ENCODE measurements at places on chromosomes 1 and 21.
A peak's percentile ranks its signal among the peaks of the same experiment; 100 is the strongest.

- DNase-seq, result no peak
These were observed 173.1 kb downstream of the LMO4 start for GRCh38 chr1:87501738-87502137.

GRCh38 chr1:41380979-41381691 is 19.9 kb downstream of the FOXO6 start:
- DNase-seq, result no peak

- peak; percentile 32 for DNase-seq
These were observed 47.8 kb downstream of the ITPKB start for GRCh38 chr1:226691247-226691646.

- no peak for DNase-seq
These were observed 6.4 kb upstream of the EDN2 start for GRCh38 chr1:41490911-41491310.

DNA sequence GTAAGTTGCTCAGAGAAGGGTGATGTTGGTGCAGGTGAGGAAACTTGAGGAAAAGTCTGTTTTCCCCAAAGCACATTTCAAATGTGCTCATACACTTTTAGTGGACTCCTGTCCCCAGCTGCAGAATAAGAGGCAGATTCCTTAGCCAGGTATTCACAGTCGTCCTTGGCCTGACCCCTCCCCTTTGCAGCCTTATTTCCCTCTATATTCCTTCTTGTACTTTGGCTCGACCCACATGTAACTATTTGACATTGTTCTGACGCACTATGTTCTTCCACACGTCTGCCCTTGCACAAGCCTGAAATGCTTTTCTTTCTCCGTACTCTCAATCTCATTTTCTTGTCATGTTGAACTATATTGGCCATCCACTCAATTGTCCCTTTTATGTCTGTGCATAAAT is 498.4 kb upstream of the USP24 start:
- no peak for DNase-seq

- no peak for DNase-seq
These were observed 6.0 kb upstream of the SCYL3 start for GRCh38 chr1:169899519-169900217.

GRCh38 chr1:17339521-17339920 is 31.5 kb downstream of the PADI4 start:
- DNase-seq, result no peak

DNA sequence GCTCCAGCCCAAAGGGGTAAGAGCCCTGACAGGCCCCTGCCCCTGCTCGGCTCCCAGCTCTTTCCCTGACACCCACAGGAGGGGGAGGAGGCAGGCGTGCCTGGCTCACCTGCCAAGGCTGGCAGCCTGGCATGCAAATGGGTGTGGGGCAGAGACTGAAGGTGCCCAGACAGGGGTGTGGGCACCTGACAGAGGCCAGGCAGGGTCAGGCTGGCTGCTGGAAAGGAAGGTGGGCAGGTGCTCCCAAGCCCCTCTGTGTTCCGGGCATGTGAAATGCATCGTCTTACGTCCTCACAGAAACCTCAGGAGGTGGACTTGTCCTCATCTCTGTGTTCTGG is 19.4 kb upstream of the CASZ1 start:
- DNase-seq, result no peak

- DNase-seq, result no peak
These were observed 55.6 kb downstream of the NKAIN1 start for GRCh38 chr1:31183927-31184554.

- no peak for DNase-seq
These were observed 198.8 kb upstream of the SGIP1 start for GRCh38 chr1:66335125-66335524.

- DNase-seq, result no peak
These were observed 2.6 kb downstream of the BARHL2 start for GRCh38 chr1:90714521-90714951.

- no peak for DNase-seq
These were observed 272.2 kb upstream of the B3GALT2 start for GRCh38 chr1:193458628-193459027.

DNA sequence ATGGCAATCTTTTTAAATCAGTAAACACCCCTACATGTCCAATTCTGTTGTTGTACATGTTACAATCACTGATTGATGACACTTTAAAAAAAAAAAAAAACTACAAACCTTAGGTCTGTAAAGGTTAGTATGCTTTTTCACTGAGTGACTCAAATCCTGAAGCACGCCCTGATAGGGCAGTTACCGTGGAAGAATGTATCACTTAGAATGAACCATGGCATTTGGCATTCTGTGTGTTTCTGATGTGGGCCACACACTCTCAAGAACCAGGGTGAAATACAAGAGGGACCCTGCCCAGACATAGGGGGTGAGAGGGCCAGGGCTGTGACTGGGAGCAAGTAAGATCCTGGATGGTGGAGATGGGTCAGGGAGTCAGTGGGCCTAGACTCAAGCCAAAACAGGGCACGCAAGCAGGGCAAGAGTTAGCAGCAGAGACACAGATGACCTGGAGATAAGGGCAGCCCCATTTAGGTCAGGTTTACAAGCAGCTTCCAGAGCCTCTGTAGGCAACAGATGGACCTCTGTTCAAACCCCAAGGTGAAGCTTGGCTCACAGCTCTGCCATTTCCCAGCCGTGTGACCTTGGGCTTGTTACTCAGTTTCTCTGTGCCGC is 47.6 kb upstream of the DMRTB1 start:
- no peak for DNase-seq

DNA sequence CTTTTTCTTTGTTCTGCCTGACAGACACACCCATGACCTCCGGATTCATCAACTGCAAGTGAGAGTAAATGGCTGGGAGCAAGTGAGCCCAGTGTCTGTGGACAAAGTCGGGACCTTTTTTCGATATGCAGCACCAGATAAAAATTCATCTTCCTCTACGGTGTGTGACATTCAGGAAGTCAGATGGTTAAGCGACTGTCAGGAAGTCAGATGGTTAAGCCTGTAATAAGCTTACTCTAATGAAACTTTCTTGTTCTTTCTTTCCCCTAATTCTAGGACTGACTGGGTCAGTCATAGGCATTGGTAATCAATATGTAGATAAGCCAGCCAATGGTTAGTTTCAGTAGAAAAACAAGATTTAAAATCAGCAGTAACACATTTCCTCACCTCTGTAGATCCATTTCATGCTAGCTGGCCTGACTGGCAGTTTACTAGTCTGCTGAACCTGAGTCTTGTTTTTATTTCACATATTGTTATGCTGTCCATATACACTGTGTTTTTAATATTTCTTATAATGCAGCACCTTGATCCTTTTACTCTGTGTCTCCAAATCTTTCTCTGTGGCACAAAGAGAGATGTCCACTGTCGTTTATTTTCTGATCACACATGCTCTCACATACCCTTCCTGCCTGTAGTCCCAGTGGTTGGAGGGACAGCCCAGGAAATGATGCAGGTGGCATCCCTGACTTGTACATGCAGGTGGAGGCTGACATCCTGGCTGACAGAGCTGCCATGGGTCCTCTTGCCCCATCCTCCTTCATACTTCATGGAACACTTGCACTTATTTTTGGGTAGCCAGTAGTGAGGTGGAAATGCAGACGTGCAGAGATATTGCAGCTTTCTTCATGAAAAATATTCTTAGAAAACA is 115.8 kb downstream of the VPS13D start:
- DNase-seq, result no peak

DNA sequence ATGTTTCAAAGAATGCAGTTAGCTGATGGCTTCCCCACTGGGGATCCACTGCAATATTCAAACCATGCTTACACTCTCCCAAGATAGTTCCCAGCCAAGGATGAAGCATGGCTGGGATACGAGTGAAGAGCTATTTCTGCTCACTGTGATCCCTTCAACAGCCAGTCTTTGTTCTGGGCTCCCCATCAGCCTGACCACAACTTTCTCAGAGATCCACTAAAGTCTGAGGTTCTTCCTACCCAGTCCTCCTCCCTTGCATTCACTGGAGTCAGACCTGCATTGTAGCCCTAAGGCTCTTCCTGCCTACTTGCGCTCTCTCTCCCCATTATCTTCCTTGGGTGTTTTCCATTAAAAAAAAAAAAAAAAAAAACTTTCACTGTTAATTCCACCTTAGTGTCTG is 101.4 kb downstream of the TTLL7 start:
- DNase-seq, result no peak

DNA sequence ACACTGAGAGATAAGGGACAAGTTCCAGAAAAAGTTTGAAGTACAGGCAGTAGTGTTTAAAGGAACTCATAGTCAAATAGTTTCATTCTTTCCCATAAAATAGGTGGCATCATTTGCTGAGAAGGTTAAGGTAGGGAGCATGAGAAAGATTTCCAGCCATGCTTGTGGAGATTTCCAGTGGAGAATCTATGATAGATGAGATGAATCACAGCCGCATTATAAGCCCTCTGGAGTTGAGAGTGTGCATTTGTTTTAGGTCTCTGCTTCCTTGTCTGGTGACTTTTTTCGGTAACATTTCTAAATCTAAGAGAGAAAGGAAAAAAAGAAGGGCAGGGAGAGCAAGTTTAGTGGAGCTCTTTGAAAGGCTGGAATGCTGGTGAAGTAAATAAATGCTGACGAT is 108.7 kb downstream of the DISP1 start:
- no peak for DNase-seq

- DNase-seq, result no peak
These were observed 28.0 kb downstream of the AGPAT3 start for GRCh38 chr21:43892984-43893535.

- DNase-seq, result no peak
These were observed 573 bp downstream of the KLHL21 start for GRCh38 chr1:6601923-6602668.

GRCh38 chr1:228146417-228147150 is 3.1 kb upstream of the GJC2 start:
- DNase-seq, result no peak

DNA sequence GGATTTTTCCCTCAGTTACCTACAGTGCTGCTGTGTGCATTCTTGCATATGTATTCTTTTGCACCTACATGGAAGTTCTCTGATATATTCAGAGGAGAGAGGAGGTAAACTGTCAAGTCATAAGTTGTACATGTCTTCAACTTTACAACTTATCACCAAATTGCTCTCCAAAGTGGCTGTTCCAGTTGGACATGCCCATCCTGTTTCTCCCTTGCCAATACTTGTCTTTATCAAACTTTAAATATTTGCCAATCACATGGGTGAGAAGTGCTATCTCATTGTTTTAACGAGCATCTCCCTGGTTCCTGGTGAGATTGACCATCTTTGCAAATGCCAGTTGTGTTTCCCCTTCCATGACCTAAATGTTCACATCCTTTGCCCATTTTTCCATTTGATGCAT is 88.2 kb downstream of the KIF26B start:
- no peak for DNase-seq

DNA sequence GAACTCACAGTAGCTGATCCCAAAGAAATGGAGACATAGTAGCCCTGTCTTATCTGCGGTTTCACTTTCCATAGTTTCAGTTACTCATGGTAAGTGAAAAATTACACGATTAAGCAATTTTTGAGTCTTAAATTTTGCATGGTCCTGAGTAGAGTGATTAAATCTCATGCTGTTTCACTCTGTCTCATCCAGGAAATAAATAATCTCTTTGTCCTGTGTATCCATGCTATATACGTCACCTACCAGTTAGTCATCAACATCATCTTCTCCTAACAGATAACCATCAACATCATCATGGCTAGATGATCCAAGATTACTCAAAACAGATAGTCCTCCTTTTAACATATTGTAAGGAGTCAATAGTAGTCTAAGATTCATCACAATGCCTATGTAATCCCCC is 1589.3 kb downstream of the BRINP3 start:
- DNase-seq, result no peak

- DNase-seq, result no peak
These were observed 28.5 kb downstream of the PALMD start for GRCh38 chr1:99674115-99675064.

- no peak for DNase-seq
These were observed 29.4 kb downstream of the PHC2 start for GRCh38 chr1:33401471-33401870.

DNA sequence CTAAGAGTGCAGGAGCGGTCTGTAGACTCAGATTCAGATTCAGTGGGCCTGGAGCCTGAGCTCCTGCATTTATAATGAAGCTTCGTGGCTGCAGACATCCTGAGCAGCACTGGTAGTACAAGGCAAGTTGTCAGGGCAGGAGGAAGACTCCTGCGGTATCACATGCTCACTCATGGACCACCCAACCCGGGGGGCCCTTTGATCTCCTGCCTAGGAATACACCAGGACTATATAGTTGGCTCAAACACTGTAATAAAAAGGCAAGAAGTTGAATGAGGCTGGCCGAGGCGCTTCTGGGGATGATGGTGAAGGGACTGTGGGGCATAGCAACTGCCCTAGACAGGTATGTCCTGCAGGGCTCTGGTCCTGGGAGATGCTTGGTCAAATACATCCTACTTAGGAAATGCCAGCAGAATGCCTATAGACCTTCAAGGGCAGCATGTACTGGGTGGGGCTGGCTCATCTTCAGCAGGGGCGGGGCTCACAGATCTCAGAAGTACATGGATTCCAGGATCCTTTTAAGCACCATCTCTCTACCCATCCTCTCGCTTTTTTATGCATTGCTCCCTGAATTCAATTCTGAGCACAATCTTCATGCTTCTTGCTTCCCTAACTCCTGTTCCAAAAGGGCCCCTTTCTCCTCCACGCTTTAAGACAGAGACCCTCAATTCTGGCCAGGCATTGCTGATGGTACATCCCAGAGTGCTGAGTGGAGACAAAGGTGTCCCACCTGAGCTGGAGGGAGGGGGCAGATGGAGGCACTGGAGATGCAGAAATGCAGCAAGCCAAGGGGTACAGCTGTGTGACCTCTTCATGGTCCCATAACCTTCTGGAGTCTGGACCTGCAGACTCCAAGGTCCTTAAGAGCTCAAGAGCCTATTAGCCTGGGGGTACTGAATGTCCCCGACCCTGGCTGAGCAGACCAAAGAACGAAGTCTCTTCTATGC is 2.1 kb upstream of the RAP1GAP start:
- DNase-seq, result no peak

GRCh38 chr1:212463565-212464285 is 31.0 kb downstream of the NENF start:
- no peak for DNase-seq

DNA sequence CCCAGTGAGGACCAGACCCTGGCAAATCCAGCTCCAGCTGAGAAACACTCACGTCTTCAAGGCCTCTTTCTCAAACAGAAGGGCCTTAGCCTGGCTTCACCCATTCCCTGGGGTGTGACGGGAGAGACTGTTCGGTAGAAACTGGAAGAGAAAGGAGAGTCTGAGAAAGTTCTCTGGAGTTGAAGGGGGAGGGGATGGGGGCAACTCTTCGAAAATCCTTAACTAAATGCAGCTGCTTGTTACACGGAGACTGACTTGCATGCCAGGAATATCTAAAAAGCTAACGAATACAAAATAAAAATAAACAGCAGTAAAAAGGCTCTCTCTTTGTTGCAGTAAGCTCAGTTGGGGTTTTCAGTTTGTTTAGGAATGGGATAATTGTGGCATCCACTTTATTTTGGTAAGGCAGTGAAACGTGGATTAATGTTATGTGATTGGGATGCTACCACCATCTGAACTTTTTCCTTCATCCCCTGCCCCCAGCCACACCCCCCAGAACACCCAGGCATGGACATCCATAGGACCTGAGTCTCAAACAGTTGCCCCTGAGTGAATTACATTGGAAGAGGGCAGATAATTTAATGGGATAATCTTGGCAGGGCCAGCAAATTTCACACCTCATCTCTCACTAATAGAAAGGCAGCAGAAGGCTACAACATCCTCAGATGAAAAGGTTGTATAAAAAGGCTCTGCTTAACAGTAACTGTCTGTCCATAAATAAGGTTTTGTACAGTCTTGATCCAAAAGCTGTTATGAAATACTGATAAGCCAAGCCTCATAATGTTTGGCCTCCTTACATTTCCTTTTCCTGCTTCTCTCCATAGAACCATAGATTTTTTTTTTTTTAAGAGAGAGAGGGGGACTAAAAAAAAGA is 5.8 kb downstream of the ROR1 start:
- DNase-seq, result no peak

Data from stimulated activated CD8-positive, alpha-beta memory T cell treated with anti-CD3 and anti-CD28 coated beads, Interleukin-7, amount 100 ng/mL, for 1 hour (primary cell).